ENCODE measurements at places on chromosomes 1 and 21.

GRCh38 chr1:232285138-232285537, 344.8 kb downstream of the SIPA1L2 start:
- DNase-seq: no peak

- no peak for DNase-seq
Measured at GRCh38 chr1:3270403-3271245, 183.8 kb upstream of the ARHGEF16 start.

- DNase-seq: no peak
Measured at GRCh38 chr1:235566084-235566483, 61.8 kb upstream of the B3GALNT2 start.

- DNase-seq: no peak
Measured at GRCh38 chr1:219523411-219523810, 89.5 kb downstream of the ZC3H11B start.

GRCh38 chr1:95353194-95353593, 119.2 kb downstream of the RWDD3 start:
- no peak for DNase-seq

DNA sequence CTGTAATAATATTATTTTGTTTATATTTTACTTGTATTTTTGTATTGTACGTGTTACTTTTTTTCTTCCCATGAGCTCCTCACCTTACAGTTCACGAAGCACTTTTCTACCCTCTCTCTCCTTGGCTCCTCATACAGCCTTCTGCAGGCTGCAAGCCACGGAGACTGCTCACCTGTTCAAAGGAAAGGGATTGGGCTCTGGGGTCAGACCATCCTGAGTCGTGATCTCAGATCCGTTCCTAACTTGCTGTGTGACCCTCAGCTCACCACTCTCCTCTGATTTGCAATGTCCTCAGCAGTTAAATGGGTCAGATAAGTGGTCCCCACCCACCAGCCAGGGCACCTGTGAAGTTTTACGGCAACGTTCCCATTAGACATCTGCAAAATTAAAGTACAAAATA, 54.1 kb downstream of the VWA5B1 start:
- no peak for DNase-seq

- no peak for DNase-seq
Measured at GRCh38 chr1:193156822-193157142, 29.6 kb downstream of the B3GALT2 start.

DNA sequence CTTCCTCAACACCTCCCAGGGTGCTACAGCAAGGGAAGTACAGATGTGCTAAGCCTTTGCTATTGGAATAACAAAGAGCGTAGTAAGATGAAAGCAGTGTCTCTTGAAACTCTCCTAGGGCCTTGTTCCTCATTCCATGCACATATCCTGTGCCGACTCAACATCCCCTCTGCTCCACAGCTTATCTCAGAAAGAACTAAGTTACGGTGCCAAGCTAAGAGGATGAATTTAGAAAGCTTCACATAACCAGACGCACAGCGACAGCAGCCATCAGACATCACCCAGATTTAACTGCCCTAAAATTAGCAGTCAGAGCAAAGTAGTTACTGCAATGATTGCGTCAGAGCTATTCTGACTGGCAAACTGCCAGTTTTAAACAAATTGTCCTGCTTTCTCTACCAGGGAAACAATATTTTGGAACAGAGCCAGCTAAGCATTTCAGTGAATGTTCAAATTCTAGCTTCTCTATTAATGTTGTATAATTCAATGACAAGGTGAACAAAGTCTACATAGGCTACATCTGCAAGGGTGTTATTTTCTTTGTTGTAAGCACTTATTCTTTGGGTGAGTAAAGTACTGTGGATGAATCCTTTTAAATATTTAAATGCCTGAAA, 9.5 kb downstream of the SIPA1L2 start:
- DNase-seq: no peak

- no peak for DNase-seq
Measured at GRCh38 chr1:209659909-209660308, 7.7 kb upstream of the LAMB3 start.

DNA sequence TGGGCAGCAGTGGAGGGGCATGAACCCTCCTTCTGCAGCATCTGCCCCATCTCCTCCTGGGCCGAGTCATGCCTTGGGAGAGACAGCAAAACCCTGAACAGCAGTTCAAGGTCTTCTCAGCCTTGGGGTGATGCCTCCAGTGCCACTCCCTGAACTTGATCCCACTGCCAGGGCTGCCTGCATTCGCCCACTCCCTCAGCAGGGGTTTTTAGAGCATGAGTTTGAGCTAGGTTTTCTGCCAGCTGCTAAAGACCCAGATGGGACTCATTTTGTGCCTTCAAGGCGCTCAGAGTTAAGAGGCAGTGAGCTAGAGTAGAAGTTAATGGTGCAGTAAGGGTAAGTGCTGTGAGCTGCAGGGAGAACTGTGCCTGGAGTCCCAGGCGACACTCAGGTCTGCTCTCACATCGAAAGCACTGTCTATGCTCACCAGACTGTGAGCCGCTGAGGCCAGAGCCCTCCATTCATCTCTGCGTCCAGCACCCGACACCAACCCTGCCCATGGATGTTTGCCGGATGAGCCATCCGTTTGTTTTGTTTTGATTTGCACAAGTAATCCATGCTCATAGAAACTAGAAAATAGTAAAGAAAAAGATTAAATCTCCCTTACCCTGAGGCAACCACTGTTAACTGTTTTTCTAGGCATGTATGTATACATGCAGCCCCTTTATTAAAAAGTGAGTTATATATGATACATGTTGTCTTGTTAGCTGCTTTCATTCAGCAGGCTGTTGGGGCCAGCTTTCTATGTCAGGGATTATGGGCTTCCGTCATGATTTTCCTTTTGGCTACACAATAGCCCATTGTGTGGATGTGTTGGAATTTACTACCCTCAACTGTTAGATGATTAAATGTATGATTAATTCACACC, 67.8 kb downstream of the VPS26C start:
- no peak for DNase-seq

- DNase-seq: no peak
Measured at GRCh38 chr1:47660622-47661021, 222.8 kb downstream of the FOXD2 start.

Measured in D721Med (cell line).